Body of pancreas (tissue), 4 donors: ENCODE measurements at places on chromosomes 6 and 20.
A peak's percentile ranks its signal among the peaks of the same experiment; 100 is the strongest.

DNA sequence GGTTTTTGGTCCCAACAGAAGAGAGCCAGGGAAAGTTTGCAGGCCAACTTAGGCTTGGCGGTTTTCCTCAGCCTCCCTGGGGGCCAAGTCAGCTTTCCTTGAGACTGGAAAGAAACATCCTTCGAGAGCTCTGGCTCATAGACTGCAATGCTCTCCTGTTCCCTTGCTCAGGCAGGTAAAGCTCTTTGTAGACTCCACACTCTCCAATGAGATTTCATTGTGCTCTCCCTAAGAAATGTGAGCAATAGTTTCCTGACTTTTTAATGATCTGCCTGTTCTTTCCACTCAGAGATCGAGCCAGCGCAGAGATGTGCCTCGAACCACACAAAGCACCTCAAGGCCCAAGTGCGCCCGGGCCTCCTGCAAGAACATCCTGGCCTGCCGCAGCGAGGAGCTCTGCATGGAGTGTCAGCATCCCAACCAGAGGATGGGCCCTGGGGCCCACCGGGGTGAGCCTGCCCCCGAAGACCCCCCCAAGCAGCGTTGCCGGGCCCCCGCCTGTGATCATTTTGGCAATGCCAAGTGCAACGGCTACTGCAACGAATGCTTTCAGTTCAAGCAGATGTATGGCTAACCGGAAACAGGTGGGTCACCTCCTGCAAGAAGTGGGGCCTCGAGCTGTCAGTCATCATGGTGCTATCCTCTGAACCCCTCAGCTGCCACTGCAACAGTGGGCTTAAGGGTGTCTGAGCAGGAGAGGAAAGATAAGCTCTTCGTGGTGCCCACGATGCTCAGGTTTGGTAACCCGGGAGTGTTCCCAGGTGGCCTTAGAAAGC is 13.9 kb downstream of the TNFAIP3 start:
- no peak for DNase-seq

- DNase-seq = peak; percentile 75
Observed at GRCh38 chr6:158072083-158072721, 90.5 kb downstream of the SYNJ2 start.

DNA sequence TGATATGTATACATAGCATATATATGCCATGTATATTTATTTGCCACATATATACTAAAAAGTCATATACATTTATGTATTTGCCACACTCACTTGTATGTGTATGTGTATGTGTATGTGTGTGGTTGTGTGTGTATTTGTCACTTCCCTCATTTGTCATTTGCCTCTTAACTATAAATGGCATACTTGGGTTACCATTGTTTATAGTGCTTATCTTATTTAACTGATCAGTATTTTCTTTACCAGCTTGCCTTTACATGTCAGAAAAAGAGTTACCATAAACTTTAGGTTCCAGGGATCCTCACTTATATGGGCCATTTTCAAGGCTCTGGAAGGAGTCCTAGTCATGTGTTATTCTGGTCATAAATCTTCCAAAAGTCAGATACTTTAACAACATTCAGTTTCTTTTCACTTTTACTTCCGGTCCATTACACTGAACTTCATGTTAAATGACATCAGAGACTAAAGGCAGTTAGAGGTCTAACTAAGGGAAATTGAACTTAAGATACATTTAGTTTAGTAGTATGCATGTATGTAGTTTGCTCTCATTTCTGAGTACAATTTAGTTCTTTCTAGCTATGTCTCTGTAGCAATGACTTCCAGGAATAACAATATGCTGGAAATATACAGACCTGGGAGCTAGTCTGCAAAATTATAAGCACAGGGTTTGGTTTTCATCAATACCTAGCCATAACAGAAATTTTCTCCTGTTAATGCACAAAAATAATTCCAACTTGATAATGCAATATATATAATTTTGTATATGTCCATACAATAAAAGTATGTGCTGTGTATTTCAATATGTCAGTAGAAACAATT is 33.7 kb upstream of the HIVEP1 start:
- DNase-seq = no peak

- DNase-seq = peak; percentile 70
Observed at GRCh38 chr20:36098364-36098763, 56.2 kb upstream of the EPB41L1 start.

DNA sequence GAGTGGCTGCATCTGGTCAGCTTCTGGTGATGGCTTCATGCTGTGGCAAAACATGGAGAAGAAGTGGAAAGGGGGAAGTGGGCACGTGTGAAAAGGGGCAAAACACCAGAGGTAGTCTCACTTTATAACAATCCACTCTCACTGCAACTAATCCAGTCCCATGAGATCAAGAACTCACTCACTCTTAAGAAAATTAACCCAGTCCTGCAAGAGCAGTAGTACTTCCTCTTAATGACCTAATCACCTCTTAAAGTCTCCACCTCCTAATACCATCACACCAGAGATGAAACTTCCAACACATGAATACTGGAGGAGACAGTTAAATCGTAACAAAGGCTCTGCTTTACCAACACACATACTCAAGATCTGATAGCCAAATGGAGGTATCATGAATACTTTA is 152.6 kb downstream of the THEMIS start:
- DNase-seq = no peak

GRCh38 chr6:87772597-87773530 is 70.8 kb upstream of the AKIRIN2 start:
- DNase-seq = peak; percentile 19

DNA sequence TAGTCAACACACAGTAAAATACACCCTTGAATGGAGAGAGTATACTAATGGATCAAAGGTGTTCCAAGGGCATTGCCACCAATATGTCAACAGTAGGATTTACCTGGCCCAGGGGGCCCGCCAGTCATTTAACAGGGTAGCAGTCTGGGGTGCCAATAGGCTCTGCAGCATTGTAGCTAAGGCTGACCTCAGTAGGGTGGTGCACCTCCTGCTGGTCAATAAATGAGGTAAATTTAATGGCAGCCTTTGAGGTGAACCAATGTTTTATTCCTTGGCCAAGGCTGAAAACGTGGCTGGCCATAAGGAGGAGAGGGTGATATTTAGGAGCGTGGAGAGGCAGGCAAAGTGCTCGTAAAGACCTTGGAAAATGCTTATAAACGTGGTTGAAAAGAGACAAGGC is 147.2 kb downstream of the RPS12 start:
- no peak for DNase-seq

DNA sequence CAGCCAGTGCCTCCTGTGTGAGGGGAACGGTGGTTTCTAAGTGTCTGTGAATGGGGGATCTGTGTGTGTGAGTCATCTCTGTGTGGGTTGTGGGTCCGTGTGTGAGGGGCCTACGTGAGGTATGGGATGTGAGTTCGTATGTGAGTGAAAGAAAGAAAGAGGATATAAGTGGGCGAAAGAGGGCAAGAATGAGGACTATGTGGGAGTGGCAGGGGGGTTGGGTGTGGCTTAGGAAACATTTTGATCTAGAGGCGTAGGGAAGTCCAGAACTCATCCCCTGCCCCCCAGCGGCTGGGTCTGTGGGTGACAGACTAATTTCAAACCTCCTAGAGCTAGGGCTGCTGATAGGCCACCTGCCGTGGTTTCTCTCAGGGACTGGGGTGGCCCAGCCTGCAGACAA is 35.5 kb downstream of the DHX35 start:
- no peak for DNase-seq

- no peak for DNase-seq
Observed at GRCh38 chr6:163123098-163123497, 291.4 kb upstream of the QKI start.

- no peak for DNase-seq
Observed at GRCh38 chr20:61295682-61296628, 43.9 kb downstream of the CDH4 start.

GRCh38 chr6:103277936-103278335 is 1581.8 kb downstream of the HACE1 start:
- no peak for DNase-seq

- DNase-seq = no peak
Observed at GRCh38 chr6:7806711-7807110, 80.8 kb downstream of the BMP6 start.

DNA sequence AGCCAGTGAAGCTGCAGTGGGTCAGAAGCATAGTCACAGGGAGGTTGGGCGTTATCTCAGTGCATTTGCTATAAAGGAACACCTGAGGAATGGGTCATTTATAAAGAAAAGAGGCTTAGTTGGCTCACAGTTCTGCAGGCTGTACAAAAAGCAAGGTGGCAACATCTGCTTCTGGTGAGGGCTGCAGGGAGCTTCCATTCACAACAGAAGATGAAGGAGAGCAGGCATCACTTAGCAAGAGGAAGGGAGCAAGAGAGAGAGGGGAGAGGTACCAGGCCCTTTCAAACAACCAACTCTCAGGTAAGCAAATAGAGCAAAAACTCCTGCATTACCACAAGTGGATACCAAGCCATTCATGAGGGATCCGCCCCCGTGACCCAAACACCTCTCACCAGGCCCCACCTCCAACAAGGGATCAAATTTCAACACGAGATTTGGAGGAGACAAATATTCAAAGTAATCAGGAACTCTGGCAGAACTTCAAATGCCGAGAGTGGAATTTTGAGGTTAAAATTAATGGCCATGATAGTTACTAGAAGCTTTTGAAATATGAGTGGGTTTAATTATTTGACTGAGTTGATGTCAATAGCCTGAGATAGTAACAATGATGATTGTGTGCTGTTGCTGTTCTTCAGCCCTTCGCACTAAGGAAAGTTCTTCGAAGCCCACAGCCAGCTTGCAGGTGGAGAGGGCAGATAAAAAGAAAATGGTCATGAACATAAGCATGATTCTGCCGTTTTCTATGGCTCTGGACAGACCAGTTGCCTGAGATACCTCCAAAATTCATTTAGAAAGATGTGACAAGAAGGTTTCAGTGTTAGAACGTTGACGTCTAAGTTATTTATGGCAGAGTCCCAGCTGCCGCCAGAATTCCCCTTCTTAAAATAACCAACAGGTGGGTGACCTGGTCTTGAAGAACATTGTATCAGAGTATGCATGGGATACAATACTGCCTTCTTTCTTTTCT is 55.3 kb upstream of the ADTRP start:
- DNase-seq = peak; percentile 69

- DNase-seq = peak; percentile 61
Observed at GRCh38 chr6:37624606-37625574, 72.8 kb downstream of the MDGA1 start.

DNA sequence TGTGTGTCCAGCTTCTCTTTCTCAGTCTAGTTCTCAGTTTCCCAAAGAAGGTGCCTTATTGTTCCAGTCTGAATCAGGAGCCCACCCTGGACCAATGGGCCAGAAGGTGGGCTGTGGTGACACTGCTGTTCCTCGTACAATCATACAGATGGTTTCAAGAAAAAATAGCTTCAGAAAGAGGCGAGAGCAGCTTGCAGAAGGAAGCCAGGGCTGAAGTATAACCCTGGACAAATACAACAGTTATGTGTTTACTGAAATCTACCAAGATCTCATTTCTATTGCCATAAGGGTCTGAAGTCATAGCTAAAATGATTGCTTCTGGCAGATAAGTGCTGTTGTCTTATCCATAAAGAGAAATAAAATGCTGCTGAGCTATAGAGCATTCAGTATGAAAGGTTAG is 75.4 kb downstream of the PFDN4 start:
- DNase-seq = no peak

GRCh38 chr20:21933526-21933925 is 228.1 kb downstream of the PAX1 start:
- DNase-seq = no peak

GRCh38 chr20:53126185-53126584 is 154.0 kb downstream of the TSHZ2 start:
- DNase-seq = no peak
